ENCODE measurements at places on chromosomes 1 and 21.

DNA sequence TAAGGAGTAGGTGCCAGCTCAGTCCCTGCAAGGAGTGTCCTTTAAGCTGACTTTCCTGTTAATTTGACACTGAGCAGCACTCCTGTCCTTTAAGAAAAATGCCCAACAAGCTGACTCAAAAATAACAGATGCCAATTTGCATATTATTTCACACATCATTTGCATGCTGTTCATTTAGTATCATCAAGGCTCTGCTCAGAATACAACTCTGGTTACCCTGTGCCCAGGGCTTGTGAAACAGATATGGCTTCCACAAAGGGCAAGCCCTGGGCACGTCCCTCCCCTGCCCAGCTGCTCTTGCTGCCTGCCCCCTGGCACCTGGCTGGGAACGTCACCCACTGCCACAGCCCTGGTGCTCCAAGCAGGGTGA is 10.3 kb downstream of the KCNN3 start:
- no peak for DNase-seq

DNA sequence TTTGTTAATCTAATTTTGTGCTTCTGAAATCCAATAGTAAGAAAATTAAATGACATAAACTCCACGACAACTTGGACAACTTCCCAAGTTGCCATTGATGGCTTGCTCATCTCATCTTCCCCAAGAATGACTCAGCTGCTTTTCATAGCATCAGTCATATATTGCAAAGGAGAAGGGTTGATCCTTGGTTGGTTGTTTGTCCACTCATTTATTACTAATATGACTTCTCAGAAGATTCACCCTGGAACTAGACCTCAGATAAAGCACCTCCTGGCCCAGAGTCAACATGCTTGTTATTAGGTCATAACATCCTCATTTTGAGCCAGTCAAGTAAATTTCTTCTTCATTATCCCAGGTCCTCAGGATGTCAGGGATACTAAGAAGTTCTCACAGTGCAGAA is 2.3 kb upstream of the LCE3D start:
- DNase-seq = peak; percentile 17

GRCh38 chr1:200558866-200559459 is 61.6 kb downstream of the KIF14 start:
- peak; percentile 42 for DNase-seq

GRCh38 chr1:240310226-240310925 is 218.7 kb downstream of the FMN2 start:
- DNase-seq = no peak

DNA sequence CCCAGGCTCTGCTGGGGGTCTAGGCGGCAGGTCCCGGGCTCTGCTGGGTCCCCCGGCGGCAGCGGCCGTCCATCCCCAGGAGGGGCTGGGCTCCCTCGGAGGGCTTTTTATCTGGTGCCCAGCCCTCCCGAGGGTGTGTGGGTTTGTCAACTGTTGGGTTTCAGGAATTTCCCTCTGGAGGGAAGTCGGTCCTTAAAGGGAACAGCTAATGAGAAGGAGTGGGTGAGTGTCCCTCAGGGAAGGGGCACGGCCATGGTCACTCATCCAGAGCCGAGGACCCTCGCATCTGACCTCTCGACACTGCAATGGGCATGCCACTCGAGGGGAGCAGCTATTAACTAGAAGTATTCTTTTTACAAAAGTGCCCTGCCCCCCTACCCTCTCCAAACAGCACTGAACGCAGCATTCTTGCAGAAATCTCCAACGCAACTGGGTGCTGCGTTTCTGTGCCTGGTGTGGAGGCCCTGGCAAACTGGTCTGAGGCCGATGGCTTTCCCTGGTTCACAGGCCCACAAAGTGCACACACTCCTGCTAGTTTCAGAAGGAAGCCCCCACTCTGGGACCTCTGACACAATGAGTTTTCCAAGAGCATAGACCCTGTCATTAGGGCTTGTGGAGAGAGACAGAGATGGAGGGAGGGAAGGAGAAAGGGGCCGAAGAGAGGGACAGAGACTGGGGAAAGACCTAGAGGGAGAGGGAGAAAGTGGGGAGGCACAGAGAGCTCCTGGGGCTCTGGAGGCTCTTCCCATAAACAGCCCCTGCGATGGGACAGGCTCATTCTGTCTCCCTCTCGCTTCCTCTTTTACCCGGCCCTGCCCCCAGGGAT is 1.0 kb upstream of the TSPEAR start:
- DNase-seq = no peak

- DNase-seq = peak; percentile 46
These were observed 1.1 kb downstream of the S100A11 start for GRCh38 chr1:152035539-152036266.

DNA sequence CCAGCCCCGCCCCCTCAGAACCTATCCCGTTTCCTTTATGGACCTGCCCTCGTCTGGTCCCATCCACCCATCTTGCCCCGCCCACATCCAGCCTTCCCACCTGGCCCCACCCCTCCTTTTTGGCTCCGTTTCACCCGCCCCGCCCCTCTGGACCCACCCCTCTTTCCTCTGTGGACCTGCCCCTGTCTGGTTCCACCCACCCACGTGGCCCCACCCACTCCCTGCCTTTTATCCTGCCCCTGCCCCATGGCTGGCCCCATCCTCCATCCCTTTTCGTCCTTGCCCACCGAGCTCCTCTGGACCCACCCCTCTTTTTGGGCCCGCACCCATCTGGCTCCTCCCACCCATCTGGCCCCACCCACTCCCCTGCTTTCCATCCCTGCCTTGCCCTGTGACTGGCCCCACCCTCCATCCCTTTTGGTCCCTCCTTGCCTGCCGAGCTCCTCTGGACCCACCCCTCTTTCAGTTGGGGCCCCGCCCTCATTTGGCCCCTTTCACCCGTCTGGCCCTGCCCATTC is 177.3 kb downstream of the CAMTA1 start:
- peak; percentile 47 for DNase-seq

- no peak for DNase-seq
These were observed 387.8 kb downstream of the KCNH1 start for GRCh38 chr1:210746024-210746731.

DNA sequence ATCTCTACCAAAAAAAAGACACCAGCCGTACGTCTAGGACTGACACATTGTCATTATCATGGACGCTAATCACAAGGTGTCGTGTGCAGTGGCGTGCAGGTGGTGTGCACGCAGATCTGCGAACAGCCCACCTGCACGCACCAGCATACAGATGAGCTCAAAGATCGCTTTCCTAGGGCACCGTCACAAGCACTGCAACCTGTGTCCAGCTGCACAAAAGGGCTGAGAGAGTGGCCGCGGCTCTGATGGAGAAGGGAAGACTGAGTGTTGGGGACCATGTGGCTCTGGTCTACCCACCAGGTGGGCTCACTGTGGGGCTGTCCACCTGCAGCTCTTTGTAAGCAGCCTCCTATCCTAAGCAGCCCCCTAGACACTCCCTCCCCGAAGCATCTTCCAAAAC is 50.9 kb downstream of the S100B start:
- DNase-seq = no peak

- no peak for DNase-seq
These were observed 143.6 kb upstream of the WNT4 start for GRCh38 chr1:22286491-22286890.
